ENCODE measurements at places on chromosomes 11 and 22.

DNA sequence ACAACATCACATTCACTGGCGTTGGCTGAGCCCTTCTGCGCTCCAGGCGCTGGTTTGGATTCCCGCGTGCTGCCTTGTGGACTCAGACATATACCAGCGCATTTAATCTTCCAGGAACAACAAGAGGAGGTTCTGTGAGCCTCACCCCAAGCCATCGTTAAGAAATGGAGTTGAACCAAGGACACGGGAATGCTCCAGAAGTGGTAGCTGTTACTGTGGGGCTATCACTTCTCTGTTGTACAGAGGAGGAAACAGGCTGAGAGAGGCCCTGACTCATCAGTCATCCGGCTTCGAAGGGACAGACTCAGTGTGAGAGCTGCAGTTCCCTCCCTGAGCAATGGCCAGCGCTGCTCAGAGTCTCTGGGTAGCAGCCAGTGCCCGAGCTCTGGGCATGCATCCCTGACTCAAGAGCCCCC lies 291.3 kb downstream of the TBC1D22A start:
- no peak for DNase-seq

- no peak for DNase-seq
Observed at GRCh38 chr22:24473284-24473683, 21.8 kb upstream of the UPB1 start.

GRCh38 chr11:42301777-42302176 lies 842.3 kb upstream of the LRRC4C start:
- DNase-seq, result no peak

DNA sequence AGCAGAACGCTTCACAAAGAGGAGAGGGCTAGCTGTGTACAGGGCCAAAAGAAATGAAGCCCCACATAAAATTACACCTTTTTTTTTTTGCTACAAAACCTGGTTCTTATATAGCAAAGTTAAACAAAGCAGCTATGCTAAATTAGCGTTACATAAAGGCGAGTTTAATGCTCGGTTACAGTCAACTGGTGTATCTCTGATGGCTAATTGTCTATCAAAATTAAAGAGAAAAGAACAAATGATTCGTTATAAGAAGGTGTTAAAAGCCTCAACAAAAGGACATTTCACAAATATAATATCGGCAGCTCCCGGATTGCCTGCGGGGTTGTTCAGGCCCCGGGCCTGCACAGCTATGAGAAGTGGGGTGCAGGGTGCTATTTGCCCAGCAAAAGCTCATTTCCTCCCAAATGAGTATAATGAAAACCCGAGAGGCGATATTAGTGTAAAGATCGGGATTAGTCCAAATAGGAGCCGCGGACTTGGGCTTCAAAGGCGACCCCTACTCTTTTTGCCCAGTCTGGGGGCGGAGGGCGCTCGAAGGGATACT lies 13.3 kb upstream of the PAX6 start:
- DNase-seq, result no peak

GRCh38 chr22:49734390-49734789 lies 93.3 kb downstream of the BRD1 start:
- DNase-seq, result no peak

DNA sequence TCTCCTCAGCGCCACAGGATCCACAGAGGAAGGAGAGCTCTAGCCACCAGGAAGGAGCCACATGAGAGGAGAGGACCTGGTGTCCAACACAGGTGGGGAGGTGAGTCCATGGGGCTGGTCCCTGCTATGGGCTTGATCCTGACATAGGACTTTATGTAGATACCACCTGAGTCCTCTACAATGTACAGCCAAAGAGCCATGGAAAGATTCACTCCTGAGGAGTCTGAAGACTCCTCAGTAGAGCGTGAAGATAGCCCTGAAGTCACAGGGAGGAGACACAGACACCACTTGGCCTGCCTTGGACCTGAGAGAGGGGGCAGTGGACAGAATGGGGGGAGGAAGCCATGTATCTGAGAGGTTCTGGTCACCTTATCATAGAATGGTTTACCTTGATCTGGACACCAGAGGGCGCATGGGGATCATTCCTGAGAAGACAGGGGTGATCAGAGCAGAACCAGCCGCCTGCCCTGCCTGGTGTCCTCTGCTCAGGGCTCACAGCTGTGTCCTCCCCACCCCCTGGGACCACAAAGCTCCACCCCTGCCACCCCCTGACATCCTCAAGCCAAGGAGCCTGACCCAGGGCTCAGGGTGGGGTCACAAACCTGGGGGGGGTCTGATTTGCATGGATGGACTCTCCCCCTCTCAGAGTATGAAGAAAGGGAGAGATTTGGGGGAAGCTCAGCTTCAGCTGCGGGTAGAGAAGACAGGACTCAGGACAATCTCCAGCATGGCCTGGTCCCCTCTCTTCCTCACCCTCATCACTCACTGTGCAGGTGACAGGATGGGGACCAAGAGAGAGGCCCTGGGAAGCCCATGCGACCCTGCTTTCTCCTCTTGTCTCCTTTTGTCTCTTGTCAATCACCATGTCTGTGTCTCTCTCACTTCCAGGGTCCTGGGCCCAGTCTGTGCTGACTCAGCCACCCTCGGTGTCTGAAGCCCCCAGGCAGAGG lies 77.0 kb downstream of the ZNF280B start:
- peak; percentile 12 for DNase-seq

Data from activated T-helper 9 cell treated with anti-CD3 and anti-CD28 coated beads, Interleukin-2, amount 50 U/mL, for 16 hours (primary cell).